NCI-H510A (cell line): ENCODE measurements at places on chromosomes 1 and 21.

- DNase-seq, result no peak
Measured at GRCh38 chr1:217494767-217495166, 136.1 kb downstream of the GPATCH2 start.

- peak; percentile 40 for DNase-seq
Measured at GRCh38 chr1:58739856-58740466, 40.1 kb upstream of the MYSM1 start.

- no peak for DNase-seq
Measured at GRCh38 chr1:177710696-177711620, 258.9 kb downstream of the SEC16B start.

DNA sequence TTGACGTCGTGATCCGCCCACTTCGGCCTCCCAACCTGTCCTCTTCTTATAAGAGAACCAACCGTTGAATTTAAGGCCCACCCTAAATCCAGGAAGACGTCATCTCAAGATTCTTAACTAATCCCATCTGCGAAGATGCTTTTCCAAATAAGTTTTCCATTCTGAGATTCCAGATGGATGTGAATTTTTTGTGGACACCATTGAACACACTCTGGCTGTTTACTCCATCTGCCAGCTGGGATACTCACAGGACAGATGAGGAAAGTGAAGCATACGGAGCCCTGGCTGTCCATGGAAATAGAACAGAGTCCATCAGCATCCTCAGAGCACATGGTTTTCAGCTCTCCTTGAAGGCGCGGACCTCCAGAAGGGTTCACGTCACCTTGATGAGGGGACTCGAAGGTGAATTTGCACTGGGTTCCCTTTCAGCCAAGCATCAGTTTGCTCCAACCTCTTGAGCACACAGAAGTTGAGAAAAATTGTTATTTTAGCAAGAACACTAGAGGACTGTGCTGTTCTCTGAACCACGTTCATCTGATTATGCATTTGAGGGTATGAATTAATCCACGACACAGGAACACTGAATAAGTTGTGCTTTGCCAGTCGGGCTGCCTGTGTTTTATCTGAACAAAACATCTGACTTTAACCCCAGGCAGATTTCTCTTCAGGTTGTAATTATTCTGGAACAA is 68.6 kb downstream of the KAZN start:
- DNase-seq, result no peak

- DNase-seq, result no peak
Measured at GRCh38 chr21:28937737-28938136, 54.9 kb downstream of the LTN1 start.

DNA sequence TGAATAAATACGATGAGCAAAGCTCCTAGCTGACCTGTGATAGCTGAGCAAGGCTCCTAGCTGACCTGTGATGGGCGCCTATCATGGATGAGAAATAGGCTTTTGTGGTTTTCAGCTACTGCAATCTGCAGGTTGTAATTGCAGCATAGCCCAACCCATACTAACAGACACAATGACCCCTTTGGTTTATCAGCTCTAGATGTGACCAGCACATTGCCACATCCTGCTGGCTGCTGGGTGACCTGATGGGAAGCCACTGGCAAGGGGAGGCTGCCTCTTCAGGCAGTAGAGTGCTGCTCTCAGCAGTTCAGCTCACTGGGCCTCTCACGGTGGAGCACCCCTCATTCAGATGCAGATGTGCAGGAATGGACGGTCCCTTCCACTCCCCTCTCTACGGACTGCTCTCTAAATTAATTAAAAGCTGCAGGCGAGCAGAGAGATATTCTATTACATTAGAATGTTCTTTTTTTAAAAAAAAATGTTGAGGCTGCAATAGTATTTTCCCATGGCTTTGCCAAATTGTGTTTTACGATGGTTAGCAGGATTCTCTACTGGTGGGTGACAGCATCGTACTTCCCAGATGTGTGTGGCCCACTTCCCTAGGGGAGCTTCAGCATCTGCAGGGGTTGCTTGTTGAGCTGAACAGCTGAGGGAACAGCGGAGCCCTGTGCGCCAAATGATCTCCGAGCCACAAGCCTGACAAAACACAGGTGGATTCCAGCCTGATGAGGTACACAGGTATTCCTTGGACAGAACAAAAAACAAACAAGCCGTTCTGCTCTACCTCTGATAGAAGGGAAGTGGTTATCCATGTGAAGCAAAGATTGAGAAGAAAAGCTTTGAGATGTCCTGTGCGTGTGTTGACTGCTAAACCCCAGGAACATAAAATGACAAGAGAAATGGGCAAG is 65.0 kb downstream of the SYT6 start:
- no peak for DNase-seq

DNA sequence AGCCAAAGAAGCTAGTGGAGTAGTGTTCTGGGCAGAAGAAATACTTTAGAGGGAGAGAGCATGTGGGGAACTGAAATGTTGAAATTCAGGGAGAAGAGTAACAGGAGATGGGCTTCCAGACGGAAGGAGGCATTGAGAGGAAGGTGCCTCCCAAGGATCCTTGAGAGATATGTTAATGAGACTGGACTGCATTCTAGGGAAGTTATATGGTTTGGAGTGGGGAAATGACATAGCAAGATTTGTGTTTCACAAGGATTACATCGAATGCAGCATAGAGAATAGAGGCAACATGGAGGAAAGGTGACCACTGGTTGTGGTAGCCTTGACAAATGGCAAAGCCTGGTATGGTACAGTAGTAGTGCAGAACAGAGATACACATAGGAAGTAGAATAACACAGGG is 160.5 kb upstream of the HMCN1 start:
- DNase-seq, result no peak

DNA sequence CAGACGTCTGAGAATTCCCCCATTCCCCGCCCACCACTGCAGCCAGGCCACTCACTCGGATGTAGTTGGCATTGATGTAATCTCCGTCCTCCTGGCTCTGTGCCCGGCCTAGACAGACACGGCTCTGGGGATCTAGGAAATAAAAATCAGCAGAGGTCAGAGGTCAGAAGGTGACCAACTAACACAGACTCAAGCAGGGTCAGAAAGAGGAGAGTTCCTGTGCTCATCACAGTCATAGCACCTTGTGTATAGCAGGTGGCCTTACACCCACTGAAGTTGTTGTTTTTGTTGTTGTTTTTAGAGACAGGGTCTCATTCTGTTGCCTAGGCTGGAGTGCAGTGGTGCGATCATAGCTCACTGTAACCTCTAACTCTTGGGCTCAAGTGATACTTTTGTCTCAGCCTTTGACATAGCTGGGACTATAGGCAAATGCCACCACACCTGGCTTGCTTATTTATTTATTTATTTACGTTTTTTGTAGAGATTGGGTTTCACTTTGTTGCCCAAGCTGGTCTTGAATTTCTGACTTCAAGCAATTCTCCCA is 4.9 kb downstream of the PTPN7 start:
- DNase-seq, result no peak

DNA sequence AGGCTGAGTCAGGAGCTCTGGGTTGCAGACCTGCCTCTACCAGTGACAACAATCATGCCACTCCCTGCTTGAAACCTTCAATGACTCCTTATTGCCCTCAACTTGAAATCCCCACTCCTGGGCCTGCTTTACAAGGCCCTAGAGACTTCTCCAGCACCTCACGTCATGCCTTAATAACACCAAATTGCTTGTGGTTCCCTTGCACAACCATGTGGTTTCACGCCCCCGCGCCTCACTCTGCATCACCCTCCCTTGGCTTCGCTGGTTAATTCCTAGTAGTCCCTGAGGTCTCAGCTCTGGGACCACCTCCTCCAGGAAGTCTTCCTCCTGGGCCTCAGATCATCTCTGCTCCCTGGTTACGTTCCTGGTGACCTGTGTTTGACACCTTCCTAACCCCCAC is 33.0 kb downstream of the EPHA2 start:
- no peak for DNase-seq

DNA sequence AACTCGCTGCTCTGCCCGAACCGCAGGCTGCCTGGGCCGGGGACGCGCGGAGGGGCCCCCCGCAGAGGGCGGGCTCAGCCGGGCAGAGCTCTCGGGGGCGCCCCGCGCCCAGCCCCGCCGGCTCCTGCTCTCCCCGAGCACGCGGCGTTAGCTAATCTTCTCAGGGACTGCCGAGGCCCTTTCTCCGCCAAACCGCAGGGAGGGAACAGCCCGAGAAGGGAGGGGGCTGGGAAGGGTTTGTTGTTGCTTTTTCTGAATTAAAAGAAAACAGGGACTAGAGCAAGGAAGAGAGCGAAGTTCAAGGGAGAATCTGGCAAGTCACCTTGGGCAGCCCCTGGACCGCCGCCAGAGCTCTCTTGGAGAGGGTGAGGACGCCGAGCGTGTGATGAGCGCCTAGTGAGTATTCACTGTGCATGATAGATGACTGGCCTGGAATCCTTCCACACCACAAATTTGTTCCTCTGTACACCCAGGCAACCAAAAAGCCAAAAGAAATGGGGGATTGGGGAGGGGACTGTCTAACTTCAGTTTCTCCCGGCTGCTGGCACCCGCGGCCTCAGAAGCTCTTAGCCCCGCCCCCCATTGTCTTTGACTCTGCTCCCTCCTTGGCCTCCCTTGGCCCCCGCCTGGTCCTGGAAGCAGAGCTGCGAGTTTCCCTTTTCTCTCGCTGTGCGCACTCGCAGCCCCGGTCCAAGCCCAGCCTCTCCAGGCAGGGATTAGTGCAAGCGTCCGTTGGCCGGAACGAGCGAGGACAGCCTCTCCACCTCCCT is 19.7 kb upstream of the LMX1A start:
- DNase-seq, result no peak

DNA sequence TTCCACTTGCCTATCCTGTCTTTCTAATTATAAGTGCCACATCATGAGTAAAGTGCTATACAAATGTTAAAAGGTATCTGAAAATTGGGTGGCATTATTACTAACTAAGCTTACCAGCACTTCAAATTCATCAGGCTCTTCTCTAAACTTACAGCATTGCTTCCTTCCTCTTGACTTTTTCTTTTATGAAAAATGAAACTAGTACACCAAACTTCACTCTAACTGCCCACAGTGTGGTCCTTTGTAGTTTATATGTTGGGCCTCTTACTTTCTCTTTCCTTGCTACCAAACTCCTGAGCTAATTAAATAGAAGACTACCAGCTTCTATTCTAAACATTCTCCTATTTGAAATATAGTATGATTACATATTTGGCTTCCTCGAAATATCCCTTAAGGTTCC is 81.8 kb downstream of the NOTCH2 start:
- DNase-seq, result no peak

- no peak for DNase-seq
Measured at GRCh38 chr21:35332841-35333426, 283.8 kb upstream of the RUNX1 start.

DNA sequence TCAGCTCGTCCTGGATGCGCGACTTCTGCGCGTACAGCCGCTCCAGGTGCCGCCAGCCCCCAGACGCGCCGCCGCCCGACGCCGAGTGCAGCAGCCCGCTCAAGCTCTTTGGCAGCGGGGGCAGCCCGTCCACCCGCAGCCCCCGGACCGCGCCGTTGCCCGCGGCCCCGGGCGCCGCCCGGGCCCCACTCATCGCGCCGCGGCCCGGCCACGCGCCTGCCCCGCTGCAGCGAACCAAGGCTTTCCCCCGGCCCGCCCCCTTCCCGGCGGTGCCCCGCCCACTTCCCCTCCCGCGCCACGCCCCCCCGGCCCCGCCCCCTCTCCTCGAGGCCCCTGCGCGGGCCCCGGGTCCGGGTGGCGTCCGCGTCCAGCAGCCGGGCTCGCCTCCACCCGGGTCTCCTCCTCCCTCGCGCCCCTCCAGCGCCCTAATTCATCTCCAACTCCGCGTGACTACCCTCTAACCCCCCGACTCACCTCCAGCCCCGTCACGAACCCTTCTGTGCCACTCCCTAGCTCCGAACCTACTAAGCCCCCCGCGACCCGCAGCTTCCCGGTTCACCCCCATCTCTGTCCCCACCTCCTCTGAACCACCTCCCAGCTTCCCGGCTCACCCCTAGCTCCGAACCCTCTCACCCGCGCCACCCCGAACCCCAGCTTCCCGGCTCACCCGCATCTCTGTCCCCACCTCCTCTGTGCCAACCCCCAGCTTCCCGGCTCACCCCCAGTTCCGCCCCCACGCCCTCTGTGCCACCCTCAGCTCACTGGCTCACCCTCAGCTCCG is at the start of gene FAM89A:
FAM89A (minus strand) TSS at position 236 of the 781 bp plus-strand sequence; CDS start at position 193, 43 bp downstream.
- DNase-seq, result peak; percentile 12

GRCh38 chr1:150092180-150092791 is 24.7 kb downstream of the VPS45 start:
- DNase-seq, result no peak

GRCh38 chr1:215083383-215083961 is 935 bp downstream of the KCNK2 start:
- DNase-seq, result no peak

DNA sequence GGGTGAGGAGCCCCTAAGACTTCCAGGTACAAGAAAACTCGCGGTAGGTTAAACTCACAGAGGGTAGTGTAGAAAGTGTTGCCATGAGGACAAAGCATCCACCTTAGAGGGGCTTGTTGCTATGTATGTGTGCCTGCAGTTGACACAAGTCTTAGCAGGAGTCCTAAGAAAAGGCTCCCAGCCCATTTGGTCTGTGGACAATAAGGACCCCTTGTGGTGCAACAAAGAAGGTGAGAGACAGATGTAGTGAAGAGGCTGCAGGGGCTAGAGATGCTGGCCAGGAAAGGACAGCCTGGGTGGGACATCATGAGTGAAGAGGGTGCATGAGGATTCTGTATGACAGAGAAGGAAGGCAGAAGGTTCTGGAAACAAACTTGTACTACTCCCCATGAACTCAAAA is 36.3 kb upstream of the IL10 start:
- DNase-seq, result no peak

- DNase-seq, result no peak
Measured at GRCh38 chr1:169015464-169015863, 91.0 kb upstream of the ATP1B1 start.

DNA sequence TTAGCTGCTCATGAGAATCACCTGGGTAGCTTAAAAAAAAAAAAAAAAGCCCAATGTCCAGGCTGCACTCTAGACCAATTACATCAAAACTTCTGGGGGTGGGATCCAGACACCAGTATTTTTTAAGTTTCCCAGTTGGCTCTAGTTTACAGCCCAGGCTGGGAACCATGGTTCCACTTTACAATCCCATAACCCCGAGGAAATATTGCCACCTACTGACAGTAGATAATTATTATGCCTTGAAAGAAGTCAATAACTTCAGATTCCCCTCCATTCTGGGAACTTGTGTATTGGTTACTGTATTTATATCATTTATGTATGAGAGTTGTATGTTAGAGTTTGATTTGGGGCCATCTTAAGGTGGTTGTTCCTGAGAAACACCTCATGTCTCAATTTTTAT is 100.2 kb downstream of the SPATA46 start:
- DNase-seq, result peak; percentile 2

GRCh38 chr1:86739648-86740509 is 35.5 kb downstream of the SH3GLB1 start:
- DNase-seq, result no peak

- DNase-seq, result no peak
Measured at GRCh38 chr1:86858524-86859261, 55.2 kb downstream of the SELENOF start.

GRCh38 chr1:175193527-175193910 is 943 bp upstream of the KIAA0040 start:
- no peak for DNase-seq

- DNase-seq, result no peak
Measured at GRCh38 chr1:161244888-161245287, 6.9 kb upstream of the NR1I3 start.
